ENCODE measurements at places on chromosomes 3 and 15.

GRCh38 chr3:128997486-128998133 is 3.5 kb upstream of the EFCC1 start:
- DNase-seq, result no peak

DNA sequence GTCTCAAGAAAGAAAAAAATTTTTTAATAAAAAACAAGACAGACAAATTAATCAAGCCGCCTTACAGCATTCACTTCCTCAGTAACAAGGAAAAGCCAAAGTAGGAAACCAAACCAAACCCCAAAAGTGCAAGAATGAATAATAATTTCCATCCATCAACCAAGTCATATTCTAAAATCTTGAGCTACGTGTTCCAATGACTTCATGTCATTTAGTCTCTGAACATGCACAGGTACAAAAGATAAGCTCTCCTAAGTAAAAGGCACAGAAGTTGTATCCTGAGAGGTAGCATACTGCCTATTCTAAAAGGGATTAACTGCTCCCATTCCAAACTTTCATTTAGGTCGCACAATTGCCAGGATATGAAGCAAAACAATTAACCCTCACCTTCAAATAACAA is 29.7 kb downstream of the SLC4A7 start:
- no peak for DNase-seq

DNA sequence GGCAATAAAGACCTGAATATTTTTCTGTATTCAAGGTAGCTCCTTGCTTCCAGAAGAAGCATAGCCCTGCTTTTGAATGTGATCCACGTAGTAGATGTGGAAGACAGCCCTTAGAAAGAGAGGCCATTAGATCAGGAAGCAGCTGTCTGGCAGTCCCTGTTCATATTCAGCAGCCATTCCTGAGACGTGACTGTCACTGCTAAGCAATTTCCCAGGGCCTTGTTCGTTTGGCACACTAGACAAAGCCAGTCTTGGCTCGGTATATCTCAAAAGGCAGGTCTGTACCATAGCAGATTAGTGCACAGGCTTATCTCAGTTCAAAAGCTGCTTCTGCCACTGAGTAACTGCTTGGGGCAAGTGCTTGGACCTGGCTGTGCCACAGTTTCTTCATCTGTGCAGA is 287.8 kb upstream of the MCTP2 start:
- no peak for DNase-seq

- no peak for DNase-seq
These were observed 48.2 kb upstream of the SLC9A9 start for GRCh38 chr3:143896486-143896885.

- DNase-seq, result no peak
These were observed 31.7 kb upstream of the CCDC66 start for GRCh38 chr3:56525291-56525690.

DNA sequence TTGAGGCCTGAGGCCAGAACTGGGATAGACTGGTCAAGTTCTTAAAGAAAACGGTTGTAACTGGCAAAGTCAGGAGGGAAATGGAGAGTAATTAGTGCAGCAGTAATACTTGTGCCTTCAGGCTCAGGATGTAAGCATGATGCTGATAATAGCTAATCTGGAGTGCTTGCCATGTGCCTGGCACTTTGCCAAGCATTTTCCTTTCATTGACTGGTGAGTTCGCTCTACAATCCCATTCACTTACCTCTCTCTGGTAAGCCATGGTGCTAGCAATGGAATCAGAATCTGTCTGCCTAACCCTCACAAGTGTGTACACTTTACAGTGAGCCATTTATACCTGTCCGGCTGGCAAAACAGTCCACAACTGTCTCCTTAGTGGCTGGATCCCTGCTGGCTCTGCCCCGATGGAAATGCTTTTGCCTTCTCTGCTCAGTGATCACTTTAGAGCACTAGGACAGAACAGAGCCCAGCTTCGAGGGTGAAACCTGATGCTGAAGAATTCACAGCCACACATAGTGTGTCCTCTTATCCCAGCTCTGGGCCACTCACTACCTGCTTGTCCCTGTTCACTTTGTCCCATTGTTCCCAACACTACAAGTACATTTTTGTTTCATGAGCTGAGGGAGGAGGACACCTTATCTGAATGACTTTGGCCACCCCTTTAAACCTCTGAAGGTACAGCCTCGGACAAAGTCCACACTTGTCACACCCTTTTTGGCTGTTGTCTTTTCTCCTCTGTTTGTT is 10.3 kb downstream of the CHP1 start:
- no peak for DNase-seq

DNA sequence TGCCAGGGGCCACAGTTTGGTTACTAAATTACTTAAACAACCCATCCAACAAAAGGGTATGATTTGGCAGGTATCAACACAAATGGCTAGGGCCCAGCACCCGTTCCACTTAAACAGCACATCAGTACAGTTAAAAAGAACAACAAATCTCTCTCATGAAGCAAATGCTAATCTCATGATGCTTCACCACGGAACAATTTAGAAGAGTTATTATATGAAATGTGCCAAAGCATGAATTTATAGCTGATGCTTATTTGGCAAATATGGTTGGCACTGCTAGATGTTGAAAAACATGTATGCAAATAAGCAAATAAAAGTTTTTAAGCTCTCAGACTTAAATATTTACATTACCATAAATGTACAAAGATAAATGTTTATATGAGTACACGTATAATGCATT is 2.3 kb downstream of the PEAK1 start:
- DNase-seq, result no peak

GRCh38 chr3:188914552-188914951 is 257.2 kb upstream of the TPRG1 start:
- DNase-seq, result no peak

- peak; percentile 34 for DNase-seq
These were observed 8.4 kb downstream of the TMOD3 start for GRCh38 chr15:51837792-51838251.

GRCh38 chr3:156316076-156316475 is 195.7 kb downstream of the KCNAB1 start:
- DNase-seq, result no peak

- DNase-seq, result no peak
These were observed 255.8 kb downstream of the SLCO3A1 start for GRCh38 chr15:92109191-92109873.

GRCh38 chr15:74788683-74789151 is 6.8 kb downstream of the CSK start:
- peak; percentile 78 for DNase-seq

GRCh38 chr3:105811518-105812193 is 57.2 kb downstream of the CBLB start:
- DNase-seq, result peak; percentile 32

- DNase-seq, result no peak
These were observed 38.6 kb downstream of the EHD4 start for GRCh38 chr15:41933771-41934170.

- no peak for DNase-seq
These were observed 114.9 kb upstream of the RPL32 start for GRCh38 chr3:12956316-12956660.

- no peak for DNase-seq
These were observed 507 bp upstream of the GOLIM4 start for GRCh38 chr3:168096210-168096652.

DNA sequence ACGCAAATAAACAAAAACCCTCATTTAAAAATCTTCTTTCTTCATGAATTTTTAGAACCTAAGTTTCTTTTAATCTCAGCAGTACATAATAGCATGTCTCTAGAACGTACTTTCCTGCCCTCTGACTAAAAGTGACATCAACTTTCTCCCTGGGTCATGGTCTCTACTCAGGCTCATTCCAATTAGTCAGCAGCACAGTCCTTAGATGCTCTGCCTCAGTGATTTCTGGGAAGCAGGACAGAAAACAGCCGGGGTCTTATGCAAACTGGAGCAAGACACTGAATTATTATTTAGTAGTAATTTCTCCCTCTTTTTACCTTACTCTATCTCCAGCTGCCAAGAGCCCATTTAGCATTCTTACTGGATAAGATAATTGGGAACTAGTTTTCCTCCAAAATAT is 365.2 kb downstream of the TUSC7 start:
- no peak for DNase-seq

GRCh38 chr15:64903326-64903950 is 8.3 kb upstream of the ANKDD1A start:
- no peak for DNase-seq

DNA sequence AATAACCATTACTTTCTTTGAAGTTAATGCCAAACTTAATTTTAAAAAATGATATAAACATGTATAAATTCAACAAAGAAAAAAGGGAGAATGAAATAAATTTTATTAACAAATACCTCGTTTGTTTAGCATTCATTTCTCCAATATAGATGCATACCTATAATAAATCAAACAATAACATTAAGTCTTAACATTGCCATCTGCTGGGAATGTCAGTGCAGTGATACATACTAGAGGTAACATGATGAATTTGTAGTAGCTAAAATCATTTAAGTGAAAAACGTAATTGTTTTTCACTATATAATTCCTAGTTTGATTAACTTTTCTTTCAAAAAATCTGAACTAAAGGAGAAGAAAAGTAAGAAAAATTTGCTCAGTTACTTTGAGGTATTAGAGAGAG is 340.2 kb upstream of the CBLB start:
- DNase-seq, result no peak

GRCh38 chr3:150114873-150115540 is 144.3 kb upstream of the PFN2 start:
- no peak for DNase-seq

DNA sequence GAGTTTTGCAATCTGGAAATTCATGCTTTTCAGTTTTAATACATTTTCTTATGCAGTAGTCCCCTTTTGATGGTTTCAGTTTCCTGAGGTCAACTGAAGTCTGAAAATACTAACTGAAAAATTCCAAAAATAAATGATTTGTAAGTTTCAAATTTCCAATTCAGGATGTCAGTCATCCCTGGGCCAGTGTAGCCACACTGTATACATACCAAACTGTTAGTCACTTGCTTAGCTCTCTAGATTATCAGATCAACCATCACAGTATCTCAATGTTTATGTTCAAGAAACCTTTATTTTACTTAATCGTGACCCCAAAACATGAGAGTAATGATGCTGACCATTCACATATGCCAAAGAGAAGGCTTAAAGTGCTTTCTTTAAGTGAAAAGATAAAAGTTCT is 715.5 kb downstream of the GBE1 start:
- no peak for DNase-seq

GRCh38 chr3:125960066-125960424 is 8.9 kb upstream of the ROPN1B start:
- no peak for DNase-seq

DNA sequence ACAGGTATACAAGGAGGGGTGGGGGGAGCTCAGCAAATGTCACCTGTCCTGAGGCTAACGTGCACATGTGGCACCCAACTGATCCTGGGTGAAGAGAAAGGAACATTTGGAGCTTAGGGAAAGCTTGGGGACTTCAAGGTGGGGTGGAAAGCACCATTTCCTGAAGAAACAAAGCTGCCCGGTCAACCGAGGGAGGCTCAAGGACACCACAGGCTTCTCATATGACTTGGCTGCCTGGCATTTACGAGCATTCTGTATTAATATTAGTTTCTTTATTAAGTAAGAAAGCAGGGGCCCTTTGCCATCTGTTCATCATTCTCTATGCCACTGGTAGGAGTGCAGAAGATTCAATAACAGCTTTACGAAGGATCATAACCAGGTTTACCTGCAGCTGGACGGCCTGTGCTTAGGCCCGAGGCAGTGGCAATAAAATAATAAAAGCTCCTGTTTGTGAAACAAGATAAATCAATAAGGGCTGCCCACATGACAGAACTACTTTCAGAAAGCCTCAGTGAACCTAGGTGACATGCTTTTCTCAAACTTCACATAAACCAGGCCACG is 54.0 kb downstream of the ETV5 start:
- no peak for DNase-seq

DNA sequence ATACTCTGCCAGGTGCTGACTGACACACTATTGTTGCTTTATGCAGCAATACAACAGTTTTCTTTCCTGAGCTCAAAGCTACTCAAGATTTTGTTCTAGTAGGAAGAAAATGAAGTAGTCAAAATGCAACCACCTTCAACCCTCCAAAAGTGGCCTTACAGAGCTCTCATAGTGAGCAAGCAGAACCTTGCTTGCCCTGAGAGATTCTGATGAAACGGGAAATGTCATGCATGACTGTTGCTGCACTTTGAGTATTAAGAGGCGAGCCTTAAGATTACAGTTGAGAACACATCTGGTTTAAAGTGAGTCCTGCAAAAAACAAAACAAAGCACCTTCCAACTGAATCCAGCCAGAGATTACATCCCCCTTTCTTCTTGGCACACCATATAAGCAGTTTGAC is 29.7 kb downstream of the MINDY4B start:
- no peak for DNase-seq

- DNase-seq, result no peak
These were observed 28.8 kb upstream of the VILL start for GRCh38 chr3:37961622-37962431.

GRCh38 chr3:9780458-9780812 is 10.7 kb upstream of the CAMK1 start:
- no peak for DNase-seq

- DNase-seq, result no peak
These were observed 95.2 kb downstream of the PLSCR2 start for GRCh38 chr3:146374146-146374545.

DNA sequence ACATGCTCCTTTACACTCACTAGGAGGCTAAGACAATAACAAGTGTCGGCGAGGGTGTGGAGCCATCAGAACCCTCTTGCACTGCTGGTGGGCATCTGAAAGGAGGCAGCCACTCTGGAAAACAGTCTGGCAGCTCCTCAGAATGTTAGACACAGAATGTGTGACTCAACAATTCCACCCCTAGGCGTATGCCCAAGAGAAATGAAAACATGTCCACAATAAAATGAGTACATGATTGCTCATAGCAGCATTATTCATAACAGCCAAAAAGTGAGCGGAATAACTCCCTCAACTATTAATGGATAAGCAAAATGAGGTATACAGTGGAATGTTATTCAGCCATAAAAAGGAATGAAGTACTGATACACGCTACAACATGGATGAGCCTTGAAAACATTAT is 57.8 kb downstream of the WNT7A start:
- DNase-seq, result no peak

DNA sequence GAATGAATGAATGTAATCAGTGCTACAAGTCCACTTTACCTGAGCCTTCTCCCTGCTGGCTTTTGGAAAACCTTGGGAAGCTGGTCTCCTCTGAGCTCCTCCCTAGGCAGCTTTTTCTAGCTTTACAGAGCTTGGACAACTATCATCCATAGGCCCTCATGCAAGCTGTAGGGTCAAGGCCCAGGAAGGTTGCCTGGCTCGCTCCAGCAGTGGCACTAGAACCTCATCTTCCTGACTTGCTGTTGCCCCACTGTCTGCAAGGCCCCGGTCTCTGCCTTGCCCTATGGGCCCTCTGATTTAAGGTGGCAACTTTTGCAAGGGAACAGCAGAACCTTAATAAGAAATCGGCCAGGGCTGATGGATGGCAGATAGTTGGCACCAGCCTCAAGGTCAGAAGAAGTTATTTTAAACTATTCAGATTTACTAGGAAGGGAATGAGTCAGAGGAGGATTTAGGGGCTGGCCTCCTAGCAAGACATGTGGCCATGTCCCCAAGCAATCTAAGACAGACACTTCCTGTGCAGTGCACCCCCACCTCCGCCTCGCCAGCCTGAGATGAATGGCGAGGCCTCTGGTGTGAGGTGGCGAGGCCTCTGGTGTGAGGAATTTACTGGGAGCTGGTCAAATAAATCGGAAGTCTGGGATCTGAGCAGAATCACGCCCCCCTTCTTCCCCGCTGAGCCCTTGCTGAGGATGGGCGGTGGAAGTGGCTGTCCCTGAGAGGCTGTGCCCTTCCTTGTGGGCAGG is 180.8 kb downstream of the MEGF11 start:
- DNase-seq, result no peak

Data from B cell (primary cell).